ENCODE measurements at places on chromosomes 2 and 18.
A peak's percentile ranks its signal among the peaks of the same experiment; 100 is the strongest.

- no peaks in the 10 kb centered on the region for H3K27me3 ChIP-seq
- no peak overlapping the region for H3K27ac ChIP-seq
- H3K4me1 ChIP-seq: peaks cover 8% of the 10 kb centered on the region
- H3K36me3 ChIP-seq: peaks cover 27% of the 10 kb centered on the region
- H3K4me3 ChIP-seq: no peak overlapping the region
- DNase-seq: no peak
Measured at GRCh38 chr18:28078849-28079248, 98.1 kb downstream of the CDH2 start.

- no peak overlapping the region for H3K4me3 ChIP-seq
- no peaks in the 10 kb centered on the region for H3K4me1 ChIP-seq
- H3K36me3 ChIP-seq: no peaks in the 10 kb centered on the region
- H3K27ac ChIP-seq: no peak overlapping the region
- H3K27me3 ChIP-seq: no peaks in the 10 kb centered on the region
- DNase-seq: peak; percentile 68
Measured at GRCh38 chr18:6219116-6219717, 195.5 kb downstream of the L3MBTL4 start.

DNA sequence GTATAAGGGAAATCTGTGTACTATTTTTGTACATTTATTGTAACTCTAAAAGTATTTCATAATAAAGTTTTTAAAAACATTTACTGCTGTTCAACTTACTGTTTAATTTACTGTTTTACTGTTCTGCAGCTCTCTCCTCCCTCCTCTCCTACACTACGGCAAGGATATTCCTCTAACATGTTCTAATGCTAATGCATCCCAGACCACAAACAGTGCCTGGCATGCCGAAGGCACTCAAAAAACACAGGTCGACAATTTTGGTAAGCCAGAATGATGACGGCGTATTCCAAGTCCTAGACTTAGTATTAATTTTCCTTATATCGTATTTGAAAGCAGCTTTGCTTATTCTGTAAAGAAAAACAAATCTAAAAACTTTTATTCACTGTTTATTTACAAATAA is 13.3 kb downstream of the MGAT4A start:
- no peaks in the 10 kb centered on the region for H3K36me3 ChIP-seq
- H3K27ac ChIP-seq: no peak overlapping the region
- H3K27me3 ChIP-seq: no peaks in the 10 kb centered on the region
- no peak overlapping the region for H3K4me3 ChIP-seq

DNA sequence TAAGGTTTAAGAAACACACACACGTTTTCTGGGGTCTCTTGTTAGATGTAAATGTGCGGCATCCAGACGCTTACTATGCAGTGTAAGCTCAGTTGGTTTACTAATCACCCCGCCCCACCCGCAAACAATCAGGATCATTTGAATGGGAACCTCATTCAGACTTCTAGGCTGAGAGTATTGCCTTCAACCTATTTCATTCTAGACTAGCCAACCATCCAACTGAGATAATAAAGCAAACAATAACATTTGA is 1.3 kb upstream of the FIGN start:
- DNase-seq: no peak
- H3K27ac ChIP-seq: peak overlapping the region; percentile 99
- H3K27me3 ChIP-seq: no peaks in the 10 kb centered on the region

GRCh38 chr18:74413836-74414235 is 43.3 kb downstream of the DIPK1C start:
- no peak for DNase-seq
- peaks cover 23% of the 10 kb centered on the region for H3K4me1 ChIP-seq
- no peak overlapping the region for H3K27ac ChIP-seq

DNA sequence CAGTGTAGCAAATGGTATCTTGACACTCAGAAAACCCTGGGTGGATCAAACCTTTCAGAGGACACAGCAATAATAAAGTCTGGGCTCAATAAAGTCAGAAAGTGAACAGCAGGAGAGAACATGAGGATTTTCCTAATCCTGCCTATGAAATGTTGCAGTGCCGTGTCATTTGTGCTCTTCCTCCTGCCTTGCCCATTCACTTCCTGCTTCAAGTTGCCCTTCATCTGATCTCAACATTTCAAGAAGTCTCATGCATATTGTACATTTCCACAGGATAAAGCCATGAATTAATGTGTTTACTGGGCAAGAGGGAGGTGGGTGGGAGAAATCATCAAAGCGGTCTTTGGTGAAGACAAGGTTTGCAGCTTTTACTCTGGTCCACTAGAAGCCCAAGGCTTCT is 51.1 kb upstream of the STPG4 start:
- no peaks in the 10 kb centered on the region for H3K4me1 ChIP-seq
- DNase-seq: no peak
- no peaks in the 10 kb centered on the region for H3K27me3 ChIP-seq
- no peak overlapping the region for H3K27ac ChIP-seq
- H3K36me3 ChIP-seq: no peaks in the 10 kb centered on the region

DNA sequence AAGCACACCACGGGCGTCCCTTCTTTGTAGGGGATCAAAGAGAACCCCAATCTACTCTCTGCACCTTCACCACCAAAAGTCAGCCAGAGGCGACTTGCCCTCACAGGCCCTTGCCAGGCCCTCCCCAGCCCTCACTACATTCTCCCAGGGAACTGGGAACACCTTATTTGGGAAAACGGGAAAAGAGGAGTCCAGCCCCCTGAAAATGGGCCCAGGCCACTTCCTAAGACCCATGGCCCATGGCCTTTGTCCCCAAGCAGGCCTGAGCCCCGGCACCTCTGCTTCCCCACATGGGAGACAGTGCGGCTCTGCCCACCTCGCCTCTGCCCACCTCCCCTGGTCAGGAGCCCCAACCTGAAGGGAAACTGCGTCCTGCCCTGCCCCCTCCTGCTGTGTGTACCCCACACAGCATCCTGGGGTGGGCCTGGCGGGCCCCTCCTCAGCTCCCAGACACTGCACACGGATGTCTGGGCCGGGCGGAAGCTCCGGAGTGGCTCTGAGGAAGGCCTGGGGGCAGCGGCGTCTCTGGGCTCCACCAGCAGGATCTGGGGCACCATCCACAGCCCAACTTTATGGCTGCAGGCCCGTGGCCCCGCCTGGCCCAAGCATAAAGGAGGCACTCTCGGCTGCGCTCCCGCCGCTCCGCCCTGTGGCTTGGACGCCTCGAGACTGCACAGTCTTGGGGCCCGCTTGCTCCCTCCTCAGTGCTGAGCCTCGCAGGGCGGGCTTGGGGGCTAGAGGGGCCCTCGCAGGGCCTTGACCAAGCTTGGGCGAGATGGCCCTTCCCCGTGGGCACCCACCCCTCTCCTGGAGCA is 70.3 kb upstream of the GPC1 start:
- H3K36me3 ChIP-seq: no peaks in the 10 kb centered on the region
- H3K4me3 ChIP-seq: no peak overlapping the region
- H3K27ac ChIP-seq: no peak overlapping the region
- DNase-seq: no peak
- H3K27me3 ChIP-seq: peaks cover 5% of the 10 kb centered on the region

DNA sequence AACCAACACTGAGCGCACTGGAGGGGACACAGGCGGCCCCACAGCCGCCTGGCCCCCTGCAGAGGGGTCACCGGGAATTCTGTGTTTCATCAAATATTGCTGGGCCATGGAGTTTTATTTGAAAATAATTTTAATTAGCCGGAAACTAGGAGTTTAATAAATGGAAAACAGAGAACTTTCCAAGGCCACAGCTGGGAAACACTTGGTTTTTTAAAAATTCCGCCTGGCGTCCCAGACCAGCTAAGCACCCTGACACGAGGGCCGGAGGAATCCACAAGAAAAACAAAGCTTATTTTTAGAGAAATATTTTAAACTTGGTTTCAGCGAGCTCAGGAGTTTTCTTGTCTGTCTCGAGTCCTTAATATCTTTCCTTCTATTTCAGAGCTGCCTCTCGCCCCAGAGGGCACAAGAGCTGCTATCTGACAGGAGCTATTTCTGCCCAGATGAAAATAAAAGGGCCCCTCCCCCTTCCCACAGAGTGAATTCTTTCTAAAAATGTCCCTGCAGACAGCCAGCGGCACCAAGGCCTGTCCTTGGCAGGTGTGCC is 8.2 kb downstream of the ZFP36L2 start:
- H3K27me3 ChIP-seq: no peaks in the 10 kb centered on the region
- no peak overlapping the region for H3K4me3 ChIP-seq
- H3K36me3 ChIP-seq: peaks cover 12% of the 10 kb centered on the region
- H3K27ac ChIP-seq: peak overlapping the region; percentile 24
- peaks cover 43% of the 10 kb centered on the region for H3K4me1 ChIP-seq

DNA sequence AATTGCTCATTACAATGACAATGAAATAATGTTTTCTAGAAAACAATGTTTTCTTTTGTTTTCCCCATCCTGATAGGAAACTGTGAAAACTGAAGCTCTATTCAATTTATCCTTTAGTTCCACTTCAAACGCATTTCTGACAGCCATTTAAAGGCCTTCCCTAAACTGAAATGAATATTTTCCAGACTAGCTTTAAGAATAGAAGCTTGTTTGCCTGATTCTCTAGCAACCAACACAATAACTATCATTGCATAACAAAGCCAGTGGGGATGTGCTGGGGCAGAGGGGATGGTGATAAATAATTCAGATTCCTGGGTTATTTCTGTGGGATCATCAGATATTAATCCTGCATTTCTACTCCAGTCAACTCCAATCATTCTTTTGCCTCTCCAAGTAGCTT is 427.1 kb downstream of the RND3 start:
- DNase-seq: no peak
- no peaks in the 10 kb centered on the region for H3K27me3 ChIP-seq
- H3K27ac ChIP-seq: no peak overlapping the region

DNA sequence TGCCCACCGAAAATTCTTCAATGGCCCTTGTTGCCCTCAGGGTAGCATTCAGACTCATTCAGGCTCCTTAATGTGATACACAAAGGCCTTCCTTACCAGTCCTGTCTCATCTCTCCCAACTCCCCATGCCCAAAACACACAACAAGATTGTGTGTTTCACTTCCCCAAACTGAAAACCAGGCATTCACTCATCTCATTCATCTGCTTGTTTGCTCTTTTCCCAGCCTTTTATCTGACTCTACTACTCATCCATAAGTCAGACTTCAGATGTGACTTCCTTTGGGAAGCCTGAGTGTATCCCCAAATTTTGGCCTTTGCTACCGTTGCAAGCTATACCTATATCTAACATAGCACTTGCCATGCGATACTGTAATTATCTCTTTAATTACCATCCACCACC is 9.7 kb upstream of the SLC39A10 start:
- H3K4me3 ChIP-seq: no peak overlapping the region
- H3K36me3 ChIP-seq: no peaks in the 10 kb centered on the region
- DNase-seq: no peak
- H3K4me1 ChIP-seq: no peaks in the 10 kb centered on the region

DNA sequence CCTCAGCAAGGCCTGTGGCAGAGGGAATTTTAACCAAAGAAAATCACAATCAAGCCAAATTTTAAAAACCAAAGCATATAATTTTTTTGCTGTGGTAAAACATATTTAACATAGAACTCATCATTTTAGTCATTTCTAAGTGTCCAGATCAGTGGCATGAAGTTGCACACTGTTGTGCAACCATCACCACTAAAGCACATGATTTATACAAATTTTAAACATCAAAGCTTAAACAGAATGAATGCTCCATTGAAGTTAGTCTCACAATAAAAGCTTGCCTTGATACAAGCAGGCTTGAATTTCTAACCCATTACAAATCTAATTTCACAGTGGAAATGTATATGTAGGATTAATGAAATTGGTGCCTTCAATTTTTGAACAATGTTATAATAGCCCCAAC is 31.2 kb downstream of the FTCDNL1 start:
- no peaks in the 10 kb centered on the region for H3K27me3 ChIP-seq
- H3K4me3 ChIP-seq: no peak overlapping the region
- DNase-seq: no peak

DNA sequence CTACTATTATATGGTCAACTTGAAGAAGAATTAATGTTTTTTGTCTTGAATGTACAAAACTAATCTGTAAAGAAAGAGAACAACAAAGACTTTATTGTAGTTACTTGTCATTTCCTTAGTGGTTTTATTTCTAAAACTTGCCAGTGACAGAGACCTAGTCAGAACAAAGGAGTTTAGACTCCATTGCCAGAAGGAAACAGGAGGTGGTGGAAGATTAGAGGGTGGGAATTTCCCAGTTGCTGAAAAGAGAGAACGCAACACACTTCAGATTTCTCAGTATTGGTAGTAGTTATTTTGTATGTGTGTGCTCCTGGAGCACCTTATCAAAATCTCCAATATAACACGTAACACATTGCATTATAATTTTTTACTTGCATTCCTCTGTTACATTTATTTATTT is 81.4 kb downstream of the CDCA7 start:
- no peak overlapping the region for H3K4me3 ChIP-seq
- no peak overlapping the region for H3K27ac ChIP-seq
- no peak for DNase-seq
- peaks cover 4% of the 10 kb centered on the region for H3K4me1 ChIP-seq
- peaks cover 3% of the 10 kb centered on the region for H3K27me3 ChIP-seq

DNA sequence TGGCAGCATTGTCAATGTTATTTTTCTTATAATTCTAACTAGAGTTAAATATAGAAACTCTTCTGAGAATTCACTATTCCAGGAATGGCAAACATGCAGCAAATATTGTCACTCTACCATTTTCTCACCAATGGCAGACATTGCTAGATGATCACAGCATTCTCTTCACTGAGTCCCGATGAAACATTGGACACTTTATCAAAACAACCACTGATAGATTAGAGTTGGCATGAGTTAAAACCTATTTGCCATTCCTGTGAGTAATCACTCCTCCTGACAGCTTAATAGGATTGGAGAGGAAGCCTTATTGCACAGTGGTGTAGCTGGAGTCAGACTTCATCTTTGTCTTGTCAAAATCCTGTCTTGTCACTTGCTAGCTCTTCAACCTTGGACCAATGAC is 163.9 kb upstream of the THUMPD2 start:
- DNase-seq: no peak
- H3K27me3 ChIP-seq: no peaks in the 10 kb centered on the region
- H3K4me1 ChIP-seq: no peaks in the 10 kb centered on the region
- H3K36me3 ChIP-seq: no peaks in the 10 kb centered on the region

GRCh38 chr2:31335921-31336585 is 78.5 kb downstream of the XDH start:
- no peak overlapping the region for H3K4me3 ChIP-seq
- H3K27ac ChIP-seq: no peak overlapping the region
- H3K27me3 ChIP-seq: no peaks in the 10 kb centered on the region
- H3K36me3 ChIP-seq: no peaks in the 10 kb centered on the region
- DNase-seq: no peak

DNA sequence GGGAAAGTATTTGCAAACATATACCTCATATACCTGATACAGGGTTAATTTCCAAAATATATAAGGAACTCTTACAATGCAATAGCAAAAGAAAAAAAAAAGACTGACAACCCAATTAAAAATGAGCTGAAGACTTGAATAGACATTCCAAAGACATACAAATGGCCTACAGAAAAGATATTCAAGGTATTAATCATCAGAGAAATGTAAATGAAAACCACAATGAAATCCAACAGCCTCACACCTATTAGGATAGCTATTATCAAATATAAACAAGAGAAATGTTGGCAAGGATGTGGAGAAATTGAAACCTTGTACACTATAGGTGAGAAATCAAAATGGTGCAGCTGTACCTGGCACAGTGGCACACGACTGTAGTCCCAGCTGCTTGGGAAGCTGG is 25.7 kb downstream of the NR4A2 start:
- no peak for DNase-seq
- H3K4me1 ChIP-seq: no peaks in the 10 kb centered on the region
- H3K27me3 ChIP-seq: peaks cover 8% of the 10 kb centered on the region
- H3K4me3 ChIP-seq: no peak overlapping the region
- H3K27ac ChIP-seq: no peak overlapping the region

GRCh38 chr2:68901199-68901514 is 30.0 kb upstream of the BMP10 start:
- H3K27ac ChIP-seq: no peak overlapping the region
- H3K27me3 ChIP-seq: no peaks in the 10 kb centered on the region
- no peak overlapping the region for H3K4me3 ChIP-seq
